Tongue (tissue), 3 donors: ENCODE measurements at places on chromosomes 4 and X. TPM values are rescaled to one million over a fixed set of nuclear protein-coding genes. Genes with fewer than 3 reads are reported as not detected.

CTAG2 gene
- not detected for total RNA-seq

GRCh38 chrX:38732866-38733265 lies 68.4 kb upstream of the MID1IP1 start:
- no peak for DNase-seq

DNA sequence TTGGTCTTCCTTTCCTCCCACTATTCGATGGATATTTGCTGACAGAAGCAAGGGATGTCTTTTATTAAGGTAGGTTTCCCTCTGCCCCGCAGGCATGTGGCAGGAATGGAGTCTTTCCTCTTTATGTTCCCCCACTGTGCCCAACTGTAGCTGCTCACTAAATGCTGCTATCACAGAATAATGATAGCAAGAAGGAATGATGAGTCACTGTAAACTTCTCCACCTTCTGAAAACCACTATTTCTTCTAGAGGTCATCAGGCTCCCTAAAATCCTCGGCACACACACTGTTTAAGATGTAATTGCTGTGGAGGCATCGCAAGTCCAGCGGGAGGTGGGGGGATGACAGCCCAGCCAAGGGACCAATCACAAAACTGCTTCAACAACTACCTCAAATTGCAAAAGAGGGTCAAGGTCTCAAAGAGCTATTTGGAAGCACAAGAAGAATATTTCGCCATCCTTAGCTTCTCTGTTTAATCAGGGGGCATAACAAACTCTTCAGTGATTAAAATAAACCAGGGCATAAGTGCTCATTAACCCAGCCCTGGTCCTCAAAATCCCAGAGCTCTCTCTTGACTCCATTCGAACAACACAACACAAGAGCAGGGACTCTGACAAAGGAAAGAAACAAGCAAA lies 13.9 kb downstream of the QDPR start:
- no peak for DNase-seq

DNA sequence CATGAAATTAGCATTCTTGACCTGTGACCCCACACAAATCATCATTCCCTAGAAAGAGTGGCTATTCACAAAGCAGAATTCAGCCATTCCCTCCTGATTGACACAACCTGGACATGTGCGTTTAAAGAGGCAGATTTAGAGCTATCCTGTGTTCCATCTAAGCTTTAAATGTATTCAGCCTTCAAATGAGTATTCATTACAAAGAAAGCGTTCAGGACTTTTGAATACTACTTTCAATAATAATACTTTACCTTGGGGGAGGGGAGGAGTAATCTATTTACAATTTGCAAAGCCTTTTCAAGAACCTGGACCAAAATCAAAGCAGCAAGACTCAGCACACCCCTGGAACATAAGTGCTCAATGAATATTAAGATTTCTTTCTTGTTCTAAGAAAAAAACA lies 22.5 kb upstream of the GPC4 start:
- DNase-seq: no peak

DNA sequence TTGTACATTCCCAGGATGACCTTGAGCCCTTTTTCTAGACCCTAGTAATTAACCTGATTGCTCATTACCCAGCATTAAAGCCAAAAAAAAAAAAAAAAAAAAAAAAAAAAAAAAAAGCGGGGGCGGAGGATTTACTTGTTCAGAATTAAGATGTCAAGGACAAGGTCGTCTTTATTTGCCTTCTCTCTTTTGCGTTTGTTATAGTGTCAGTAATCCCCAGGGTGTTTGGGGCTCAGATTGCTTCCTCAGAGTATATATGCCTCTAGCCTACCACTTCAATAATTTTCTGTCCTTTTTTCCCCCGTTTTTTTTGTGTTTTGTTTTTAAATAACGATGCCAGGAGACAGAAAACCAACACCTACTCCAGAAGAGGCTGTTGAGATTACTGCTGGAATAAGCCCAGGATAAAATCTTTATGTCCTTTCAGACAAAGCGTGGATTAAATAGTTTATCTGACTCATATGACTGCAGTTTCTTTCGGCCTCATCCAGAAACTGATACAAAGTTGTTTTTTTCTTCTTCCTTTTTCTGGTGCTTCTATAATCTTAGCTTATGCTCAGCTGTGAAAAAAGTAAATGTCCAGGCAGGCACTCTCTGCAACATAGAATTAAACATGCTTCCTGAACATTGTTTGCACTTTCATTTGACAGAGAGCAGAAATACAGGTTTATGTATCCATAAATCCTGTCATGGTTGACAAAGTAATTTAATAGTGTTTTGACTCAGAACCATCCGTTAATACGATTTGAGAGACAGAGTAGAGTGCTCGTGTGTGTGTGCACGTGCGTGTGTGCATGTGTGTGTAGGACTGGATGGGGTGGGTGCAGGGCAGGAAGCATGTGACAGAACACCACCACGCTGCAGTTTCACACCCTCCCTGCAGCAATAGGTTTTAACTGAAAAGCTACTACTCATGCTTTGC lies 138.6 kb downstream of the AFF1 start:
- peak; percentile 45 for DNase-seq

- no peak for DNase-seq
Observed at GRCh38 chr4:70515367-70516250, 2.8 kb upstream of the AMTN start.

GRCh38 chr4:33746979-33747378 lies 2497.3 kb downstream of the ARAP2 start:
- DNase-seq: no peak

GRCh38 chr4:2829933-2830451 lies 13.7 kb upstream of the ADD1 start:
- DNase-seq: no peak

DNA sequence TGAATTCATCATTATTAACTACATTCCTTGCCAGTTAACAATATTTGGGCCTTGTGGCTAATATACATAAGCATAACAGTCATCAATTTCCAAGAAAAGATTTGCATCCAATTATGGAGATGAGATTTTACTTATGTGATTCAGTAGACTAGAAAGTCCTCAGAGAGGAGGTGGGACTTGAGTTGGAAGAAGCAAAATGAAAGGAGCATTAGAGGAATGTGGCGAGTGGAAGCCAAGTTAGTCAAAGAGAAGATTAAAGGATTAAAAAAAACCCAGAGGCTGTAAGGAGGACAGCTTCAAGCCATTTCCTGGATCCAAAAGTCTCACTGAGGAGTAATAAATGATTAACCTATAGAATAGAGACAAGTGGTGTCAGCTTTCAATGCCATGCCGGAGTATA lies 1099.4 kb upstream of the IGFBP7 start:
- DNase-seq: no peak
